ENCODE measurements at places on chromosomes 1 and 21.
A peak's percentile ranks its signal among the peaks of the same experiment; 100 is the strongest.

DNA sequence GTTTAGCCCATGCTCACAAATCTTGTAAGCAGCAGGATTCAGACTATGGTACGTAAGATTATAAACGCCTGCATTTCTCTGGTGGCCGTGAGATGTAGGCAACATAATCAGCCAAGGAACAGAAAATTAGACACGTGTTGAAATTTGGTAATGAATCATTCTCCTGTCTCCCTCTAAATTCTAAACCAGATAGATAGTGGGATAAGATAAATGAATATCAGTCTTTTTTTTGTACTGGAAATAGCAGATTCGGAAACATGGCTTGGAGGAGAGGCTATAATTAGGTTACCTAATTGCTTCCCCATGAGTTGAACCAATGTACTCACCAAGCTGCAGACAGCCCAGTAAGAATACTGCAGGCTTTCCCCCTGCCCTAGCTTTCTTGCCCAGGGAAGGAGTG, 172.3 kb downstream of the TGFB2 start:
- DNase-seq = no peak

DNA sequence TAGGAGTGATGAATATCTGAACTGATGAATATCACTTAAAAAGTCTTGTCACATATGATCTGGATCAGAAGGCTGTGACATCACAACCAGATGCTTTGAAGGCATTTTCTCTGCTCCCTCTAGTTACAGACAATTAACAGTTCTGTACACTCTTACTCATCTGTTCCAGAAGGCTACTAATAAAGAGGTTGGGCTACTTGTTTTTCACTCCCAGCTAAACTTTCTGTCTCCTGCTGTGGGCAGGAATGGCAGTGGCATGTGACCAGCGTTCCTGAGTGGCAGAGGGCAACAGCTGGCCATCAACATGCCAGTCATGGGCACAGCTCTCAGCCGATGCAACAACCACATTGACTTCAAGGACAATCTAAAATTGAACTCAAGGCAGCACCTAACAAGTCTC, 66.7 kb downstream of the SLC45A1 start:
- no peak for DNase-seq

GRCh38 chr1:160326418-160326817, 16.6 kb downstream of the COPA start:
- no peak for DNase-seq

DNA sequence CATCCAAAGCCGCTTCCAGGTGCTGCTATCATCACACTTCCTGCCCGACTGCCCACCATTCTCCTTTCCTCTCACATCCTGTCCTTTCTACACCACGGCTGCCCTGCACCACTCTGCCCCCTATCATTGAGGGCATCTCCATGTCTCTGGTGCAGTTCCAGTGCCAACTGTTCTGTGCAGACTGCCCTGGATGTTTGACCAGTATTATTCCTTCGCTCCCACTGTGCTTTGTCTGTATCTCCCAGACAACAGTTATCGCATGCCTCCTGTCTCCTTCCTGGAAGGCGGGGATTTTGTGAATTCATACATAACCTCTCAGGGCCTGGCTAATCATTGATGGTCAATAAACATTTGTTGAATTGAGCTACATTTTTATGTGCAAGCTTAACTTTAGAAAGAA, 63.6 kb upstream of the GNG12 start:
- no peak for DNase-seq

- no peak for DNase-seq
Measured at GRCh38 chr1:114339379-114339778, 171.6 kb downstream of the TRIM33 start.

GRCh38 chr1:112791723-112792104, 76.6 kb upstream of the PPM1J start:
- DNase-seq = no peak

DNA sequence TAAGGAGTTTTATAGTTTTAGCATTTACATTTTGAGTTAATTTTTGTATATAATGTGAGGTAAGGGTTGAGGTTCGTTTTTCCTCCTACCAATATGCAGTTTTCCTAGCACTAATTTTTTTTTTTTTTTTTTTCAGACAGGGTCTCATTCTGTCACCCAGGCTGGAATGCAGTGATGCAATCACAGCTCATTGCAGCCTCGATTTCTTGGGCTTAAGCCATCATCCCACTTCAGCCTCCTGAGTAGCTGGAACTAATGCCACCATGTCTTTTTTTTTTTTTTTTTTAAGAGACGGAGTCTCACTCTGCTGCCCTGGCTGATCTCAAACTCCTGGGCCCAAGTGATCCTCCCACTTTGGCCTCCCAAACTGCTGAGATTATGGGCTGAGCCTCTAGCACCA, 2.5 kb upstream of the UBASH3A start:
- DNase-seq = no peak

DNA sequence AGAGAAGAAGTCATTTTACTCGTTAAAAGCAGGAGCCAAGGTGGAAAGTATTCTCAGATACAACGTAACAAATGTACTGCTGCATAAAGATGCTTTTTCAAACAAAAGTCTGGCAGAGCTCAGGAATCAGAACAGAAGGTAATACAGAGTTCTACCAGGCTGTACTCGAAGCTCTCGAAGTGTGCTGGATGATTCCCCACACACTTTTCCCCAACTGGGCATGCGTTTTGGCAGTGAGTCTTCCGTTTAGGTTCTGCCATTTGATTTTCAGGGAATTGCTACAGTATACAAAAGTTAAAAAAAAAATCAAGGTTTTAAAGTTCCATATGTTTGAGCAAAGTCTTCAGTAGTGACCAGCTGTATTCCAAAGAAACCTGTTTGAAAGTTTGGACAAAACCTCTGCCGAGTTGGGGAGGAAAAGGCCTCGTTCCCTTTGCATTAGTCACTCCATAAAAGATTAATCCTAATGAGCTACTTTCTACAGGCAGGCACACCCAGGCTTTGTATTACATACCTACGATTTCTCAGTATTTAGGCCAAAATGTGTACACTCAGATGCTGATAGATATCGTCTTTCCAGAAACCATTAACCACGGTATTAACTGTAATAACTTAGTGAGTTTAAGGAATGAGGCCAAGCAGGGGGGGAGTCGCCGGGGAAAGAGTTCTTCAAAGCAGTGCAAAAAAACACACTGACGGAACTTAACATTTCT, 477.1 kb downstream of the LMO4 start:
- no peak for DNase-seq

DNA sequence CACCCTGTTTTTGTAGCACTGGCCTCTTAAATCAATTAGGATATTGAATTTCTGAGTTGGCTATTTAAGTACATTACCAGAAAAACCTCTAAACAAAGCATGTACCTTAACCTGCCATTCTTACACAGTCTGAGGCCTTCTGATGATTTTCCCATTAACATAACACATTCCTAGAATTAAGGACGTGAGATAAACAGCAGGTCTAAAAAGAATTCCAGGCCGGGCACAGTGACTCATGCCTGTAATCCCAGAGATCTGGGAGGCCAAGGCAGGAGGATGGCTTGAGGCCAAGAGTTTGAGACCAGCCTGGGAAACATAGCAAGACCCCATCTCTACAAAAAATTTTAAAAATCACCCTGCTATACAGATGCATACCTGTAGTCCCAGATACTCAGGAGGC, 18.0 kb upstream of the LRRC8D start:
- DNase-seq = no peak

DNA sequence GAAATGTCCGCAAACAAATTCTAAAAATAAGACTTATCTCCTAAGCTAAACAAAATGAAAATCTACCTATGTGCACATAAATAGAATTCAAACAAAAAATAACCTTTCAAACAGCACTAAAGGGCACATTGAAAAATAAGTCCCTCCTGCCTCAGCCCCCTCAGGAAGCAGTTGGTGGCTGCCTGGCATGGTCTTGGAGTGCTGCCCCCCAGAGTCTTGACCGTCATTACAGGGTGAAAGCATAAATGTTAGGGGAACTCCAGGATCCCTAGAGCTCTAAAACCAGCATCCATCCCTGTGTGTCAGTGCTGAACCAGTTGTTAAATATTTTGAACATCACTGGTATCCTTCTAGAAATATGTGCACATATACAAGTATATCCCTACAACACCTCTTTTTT, 6.5 kb upstream of the NPL start:
- DNase-seq = no peak

- peak; percentile 40 for DNase-seq
Measured at GRCh38 chr1:107142140-107142542, 1.3 kb downstream of the NTNG1 start.

DNA sequence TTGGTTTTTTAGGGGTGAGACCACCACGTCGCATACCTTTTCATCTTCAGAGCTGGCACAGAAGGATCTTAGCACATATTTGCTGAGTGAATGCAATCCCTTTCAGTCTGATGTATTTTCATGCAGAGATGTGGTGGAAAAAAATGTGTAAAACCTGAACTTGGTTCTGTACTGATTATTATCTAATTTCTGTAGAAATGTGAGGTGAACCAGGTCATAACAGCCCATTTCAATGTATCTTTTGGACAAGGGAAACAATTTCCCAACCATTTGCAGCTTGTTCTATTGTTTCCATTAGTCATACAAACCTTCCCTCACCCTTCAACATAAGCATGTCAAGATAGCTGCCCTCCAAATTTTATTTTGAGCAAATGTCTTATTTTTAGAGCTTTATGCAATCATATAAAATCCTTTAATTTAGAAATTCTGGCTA, 46.8 kb upstream of the RUNX1 start:
- DNase-seq = no peak

DNA sequence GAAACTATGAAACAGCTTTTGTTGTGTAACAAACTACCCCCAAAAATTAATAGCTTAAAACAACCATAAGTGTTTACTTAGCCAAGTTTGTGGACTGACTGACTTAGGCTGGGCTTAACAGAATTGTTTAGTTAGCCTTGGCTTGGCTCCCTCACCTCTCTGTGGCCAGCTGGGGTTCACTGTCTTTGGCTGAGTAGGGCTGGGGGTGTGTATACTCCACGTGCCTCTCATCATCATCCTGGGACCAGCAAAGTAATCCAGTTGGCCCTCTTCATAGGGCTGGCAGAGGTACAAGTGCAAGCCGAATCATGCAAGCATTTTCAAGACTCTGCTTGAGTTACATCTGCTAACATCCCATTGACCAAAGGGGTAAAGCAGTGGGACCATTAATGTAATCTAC, 252.3 kb downstream of the BRINP2 start:
- DNase-seq = no peak

All from HEK293T (cell line).